ENCODE measurements at places on chromosomes 4 and X.

GRCh38 chr4:36675436-36675835, 394.0 kb downstream of the DTHD1 start:
- no peak for DNase-seq

DNA sequence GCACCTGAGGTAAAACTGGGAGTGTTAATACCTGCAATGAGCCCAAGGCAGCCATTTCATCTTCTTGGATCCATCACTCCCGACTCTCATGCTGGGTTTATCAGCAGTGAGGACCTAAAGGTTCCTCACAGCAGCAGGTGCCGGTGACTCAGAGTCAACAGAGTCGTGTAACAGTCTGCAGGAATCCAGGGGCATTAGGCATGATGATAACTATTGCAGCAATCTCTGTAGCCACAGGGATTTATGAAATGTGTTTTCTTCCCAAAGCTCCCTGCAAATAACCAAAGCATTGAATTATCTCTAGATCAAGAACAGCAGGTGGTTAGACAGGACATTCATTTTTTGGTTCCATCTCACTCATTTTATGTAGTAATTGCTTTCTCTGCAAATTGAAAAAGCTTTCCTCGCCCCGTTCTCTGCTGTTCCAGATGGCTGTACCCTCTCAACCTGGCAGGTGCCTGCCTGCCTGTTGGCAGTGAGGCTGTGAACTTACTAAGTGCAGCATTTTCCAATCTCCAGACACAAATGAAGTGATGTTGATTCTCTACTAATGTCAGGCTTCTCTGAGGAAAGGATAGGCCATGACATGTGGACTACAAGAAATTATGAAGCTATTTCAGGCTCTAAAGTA, 48.1 kb upstream of the TSPAN7 start:
- DNase-seq: no peak

- DNase-seq: no peak
Measured at GRCh38 chr4:100486496-100486895, 31.3 kb downstream of the EMCN start.

DNA sequence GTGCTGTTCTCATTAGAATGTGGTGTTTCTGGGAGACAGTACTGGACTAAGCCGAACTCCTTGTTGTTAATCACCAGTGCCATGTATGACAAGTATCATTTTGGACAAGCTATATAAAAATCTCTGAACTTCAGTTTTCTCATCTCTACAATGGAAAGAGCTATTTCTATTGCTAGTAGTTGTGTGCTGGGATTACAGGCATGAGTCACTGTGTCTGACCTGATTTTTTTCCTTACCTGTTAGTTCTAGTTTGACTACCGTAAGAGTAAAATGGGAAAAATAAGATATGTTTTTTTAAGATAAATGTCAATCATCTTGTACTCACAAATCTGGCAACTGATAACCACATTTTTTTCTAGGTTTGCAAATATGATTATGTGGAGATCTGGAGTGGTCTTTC, 192.3 kb downstream of the TLL1 start:
- DNase-seq: no peak

- DNase-seq: peak; percentile 41
Measured at GRCh38 chr4:128831531-128832242, 22.2 kb downstream of the JADE1 start.

All from A673 (cell line).